ENCODE measurements at places on chromosomes 11 and 22.

DNA sequence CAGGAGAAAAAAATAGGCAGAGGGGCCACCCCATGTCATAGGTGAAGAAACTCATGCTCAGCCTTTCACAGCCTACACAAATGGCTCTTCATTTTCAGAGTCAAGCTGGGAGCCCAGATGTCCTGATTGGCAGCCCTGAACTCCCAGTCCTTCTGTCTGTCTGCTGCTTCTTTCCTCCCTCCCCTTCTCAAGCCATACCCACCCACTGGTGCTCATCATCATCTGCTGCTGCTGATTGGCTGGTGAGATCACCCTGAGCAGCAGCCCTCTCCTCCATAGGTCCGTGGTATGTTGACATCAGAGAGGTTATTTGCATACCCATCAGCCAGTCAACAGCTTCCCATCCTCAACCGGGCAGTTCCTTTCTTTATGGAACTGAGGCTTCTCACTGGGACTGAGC is 46.1 kb upstream of the PRDM11 start:
- DNase-seq, result peak; percentile 39

DNA sequence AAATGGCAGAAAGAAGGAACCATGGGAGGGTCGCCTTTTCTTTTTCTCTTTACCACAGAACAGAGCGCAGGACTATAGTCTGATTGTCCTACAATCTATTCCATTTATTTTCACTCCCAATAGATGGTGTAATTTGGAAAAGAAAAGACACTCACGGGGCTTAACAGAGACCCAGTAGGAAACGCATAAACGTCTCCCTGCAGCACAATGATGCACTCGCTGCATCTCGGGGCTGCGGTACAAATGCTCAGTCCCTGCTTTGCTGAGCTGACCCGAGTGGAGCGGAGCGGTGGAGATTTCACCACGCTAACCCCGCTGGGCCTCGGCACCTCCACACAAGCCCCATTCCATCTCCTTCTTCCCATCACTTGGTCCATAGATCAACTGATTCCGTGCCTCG is 1.5 kb downstream of the FEZ1 start:
- DNase-seq, result no peak

DNA sequence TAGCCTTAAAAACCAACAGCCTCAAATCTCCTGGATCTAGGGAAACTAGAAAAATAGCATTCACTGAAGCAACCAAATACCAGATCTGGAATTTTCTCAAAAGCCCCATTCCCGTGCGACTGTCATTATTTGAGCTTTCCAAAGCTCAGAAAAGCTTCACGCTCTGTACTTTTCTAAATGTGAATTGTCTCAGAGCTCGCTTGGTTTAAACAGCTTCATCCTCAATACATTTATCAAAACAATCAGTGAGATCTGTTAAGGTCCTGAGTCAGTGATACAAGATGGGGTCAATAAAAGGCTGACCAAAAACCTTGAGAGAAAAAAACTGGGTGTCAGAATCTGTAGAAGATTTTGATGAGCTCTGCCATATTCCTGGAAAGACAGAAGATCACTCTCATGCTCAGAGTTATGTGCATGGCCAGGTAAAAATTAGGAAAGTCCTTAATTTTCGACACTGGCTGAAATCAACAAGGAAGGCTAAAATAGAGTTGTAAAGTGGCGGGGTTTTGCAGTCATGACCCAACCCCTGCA is 60.2 kb upstream of the VPREB1 start:
- DNase-seq, result no peak

- peak; percentile 77 for DNase-seq
Observed at GRCh38 chr22:46829941-46830715, 67.7 kb downstream of the TBC1D22A start.

- DNase-seq, result no peak
Observed at GRCh38 chr22:23845265-23846080, 6.7 kb upstream of the DERL3 start.

DNA sequence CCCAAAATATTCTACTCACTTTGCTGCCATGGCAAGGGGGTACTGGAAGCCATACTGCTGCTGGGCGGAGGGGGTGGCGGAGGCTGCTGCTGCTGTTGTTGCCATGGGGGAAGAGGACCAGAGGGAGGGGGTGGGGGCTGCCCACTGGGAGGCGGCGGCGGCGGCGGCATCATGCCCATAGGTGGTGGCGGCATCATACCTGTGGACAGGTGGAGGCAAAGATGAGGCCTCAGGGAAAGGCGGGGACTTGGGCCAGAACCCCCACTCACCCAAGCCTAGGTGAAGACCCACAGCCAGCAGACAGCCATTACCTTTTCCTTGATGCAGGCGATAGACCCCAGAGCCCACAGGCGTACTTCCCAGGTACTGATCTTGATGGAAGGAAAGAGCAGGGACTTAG is 7.1 kb upstream of the PYGM start:
- DNase-seq, result no peak

DNA sequence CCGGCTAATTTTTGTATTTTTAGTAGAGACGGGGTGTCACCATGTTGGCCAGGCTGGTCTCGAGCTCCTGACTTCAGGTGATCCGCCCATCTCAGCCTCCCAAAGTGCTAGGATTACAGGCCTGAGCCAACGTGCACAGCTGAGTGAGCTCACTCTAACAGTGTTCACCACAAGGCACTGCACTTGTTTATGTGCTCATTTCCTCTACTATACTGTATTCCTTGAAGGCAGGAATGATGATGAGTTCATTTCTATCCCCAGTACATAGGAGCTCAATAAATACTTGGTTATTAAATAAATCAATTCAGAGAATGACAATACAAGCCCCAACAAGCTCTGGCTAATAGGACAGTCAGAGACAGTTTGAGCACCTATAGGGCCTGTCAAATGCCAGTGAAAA is 29.1 kb downstream of the ALG8 start:
- no peak for DNase-seq

DNA sequence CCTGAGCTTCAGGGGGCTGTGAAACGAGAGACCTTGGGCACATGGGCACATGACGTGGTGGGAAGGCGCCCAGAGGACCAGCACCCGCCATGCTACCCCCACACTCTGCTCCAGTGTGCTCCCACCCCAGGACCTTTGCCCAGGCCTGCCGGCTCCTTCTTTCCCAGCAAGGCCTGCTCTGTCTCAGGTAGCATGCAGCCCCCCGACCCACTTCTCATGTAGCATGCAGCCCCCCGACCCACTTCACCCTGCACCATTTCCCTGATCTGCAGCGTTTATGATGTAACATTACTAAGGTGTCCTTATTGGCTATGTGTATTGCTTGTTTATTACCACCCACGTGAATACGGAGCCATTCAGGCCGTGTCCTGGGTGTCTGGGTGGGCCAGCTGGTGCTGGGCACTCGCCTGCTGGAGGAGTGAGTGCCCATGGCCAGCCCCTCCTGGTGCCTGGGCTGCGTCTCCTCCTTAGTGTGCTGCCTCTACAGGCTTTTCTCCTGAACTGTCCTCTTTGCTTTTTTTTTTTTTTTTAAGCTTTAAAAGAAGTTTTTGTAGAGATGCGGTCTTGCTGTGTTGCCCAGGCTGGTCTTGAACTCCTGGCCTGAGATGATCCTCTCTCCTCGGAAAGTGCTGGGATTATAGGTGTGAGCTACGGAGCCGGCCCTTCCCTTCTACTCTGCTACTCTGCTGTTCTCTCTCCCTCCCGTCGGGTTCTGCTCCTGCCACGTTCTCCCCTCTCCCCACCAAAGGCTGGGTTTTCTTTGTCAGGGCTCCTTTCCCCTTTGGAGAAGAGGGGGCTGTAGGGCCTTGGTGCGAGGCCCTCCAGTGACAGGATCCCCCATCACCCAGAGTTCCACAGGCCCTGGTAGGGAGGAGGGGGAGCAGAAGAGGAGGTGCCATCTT is 29.4 kb downstream of the LRP5 start:
- no peak for DNase-seq

DNA sequence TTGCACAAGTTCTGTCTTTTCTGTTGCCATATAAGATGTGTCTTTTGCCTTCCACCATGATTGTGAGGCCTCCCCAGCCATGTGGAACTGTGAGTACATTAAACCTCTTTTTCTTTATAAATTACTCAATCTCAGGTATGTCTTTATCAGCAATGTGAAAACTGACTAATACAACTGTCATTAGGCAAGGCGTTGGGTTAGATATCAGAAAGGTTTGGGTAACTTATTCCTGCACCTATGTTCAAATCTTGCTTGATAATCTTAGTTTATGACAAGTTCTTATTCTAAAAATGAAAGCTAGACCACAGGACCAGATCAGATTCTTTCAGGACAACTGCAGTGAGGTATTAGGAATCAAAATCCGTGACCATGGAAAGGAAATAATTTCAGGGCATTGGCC is 160.6 kb upstream of the BDNF start:
- no peak for DNase-seq

DNA sequence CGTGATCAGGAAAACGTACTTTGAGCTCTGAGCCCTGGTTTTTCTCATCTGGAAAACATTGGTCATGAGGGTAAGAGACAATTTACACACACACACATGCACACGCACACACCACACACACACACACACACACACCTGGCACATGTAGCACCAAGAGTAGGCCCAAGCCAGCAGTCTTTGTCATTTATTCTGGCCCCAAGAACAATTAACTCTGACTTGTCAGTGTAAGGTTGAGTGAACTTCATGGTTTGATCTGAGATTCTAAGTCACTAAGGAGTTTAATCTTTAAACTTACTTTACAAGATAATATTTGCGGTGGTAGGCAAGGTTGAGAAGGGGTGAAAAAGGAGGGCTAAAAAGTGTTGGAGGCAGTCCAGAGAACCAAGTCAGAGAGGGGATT is 44.1 kb downstream of the MMP20 start:
- DNase-seq, result no peak

DNA sequence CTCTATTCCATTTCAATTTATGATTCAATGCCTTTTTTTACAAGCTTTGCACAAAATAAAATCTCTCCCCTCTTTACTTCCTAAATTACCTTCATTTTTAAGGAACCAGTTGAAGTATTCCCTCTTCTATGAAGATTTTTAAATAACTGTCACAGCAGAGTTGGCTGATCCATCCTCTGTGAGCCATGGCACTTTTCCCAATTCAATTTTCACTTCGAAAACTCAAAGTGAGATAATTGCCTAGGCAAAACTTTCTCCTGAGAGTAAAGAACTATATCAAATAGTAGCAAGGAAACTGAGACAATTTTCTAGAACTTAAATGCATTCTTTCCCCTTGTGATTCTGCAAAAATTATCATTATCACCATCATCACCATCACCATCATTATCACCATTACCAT is 259.9 kb upstream of the ARHGAP20 start:
- DNase-seq, result no peak

DNA sequence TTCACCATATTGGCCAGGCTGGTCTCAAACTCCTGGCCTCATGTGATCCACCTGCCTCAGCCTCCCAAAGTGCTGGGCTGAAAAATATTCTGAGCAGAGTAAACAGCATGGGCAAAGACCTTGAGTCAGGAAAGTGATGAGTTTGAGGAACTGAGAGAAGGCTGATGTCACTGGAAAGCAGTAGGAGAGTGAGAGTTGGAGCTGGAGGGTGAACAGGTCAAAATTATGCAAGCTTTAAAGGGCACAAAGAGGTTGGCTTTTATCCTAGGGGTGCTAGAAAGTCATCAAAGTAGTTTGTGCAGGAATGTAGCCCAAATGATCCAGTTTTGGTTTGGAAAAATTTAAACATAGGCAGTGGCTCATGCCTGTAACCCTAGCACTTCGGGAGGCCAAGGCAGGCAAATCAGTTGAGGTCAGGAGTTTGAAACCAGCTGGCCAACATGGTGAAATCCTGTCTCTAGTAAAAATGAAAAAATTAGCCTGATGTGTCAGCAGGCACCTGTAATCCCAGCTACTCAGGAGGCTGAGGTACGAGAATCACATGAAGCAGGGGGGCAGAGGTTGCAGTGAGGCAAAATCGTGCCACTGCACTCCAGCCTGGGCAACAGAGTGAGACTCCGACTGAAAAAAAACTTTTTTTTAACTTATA is 44.7 kb upstream of the CXCR5 start:
- peak; percentile 80 for DNase-seq

- peak; percentile 65 for DNase-seq
Observed at GRCh38 chr22:29313126-29313575, 2.3 kb downstream of the RASL10A start.

GRCh38 chr11:115808351-115808940 is 304.2 kb upstream of the CADM1 start:
- no peak for DNase-seq

- no peak for DNase-seq
Observed at GRCh38 chr11:8707541-8708191, 25.1 kb downstream of the RPL27A start.

- no peak for DNase-seq
Observed at GRCh38 chr11:61574611-61575010, 6.3 kb downstream of the SYT7 start.

GRCh38 chr11:60080535-60080934 is 7.9 kb upstream of the MS4A2 start:
- DNase-seq, result peak; percentile 10

GRCh38 chr11:127445476-127445875 is 444.9 kb upstream of the KIRREL3 start:
- DNase-seq, result no peak

DNA sequence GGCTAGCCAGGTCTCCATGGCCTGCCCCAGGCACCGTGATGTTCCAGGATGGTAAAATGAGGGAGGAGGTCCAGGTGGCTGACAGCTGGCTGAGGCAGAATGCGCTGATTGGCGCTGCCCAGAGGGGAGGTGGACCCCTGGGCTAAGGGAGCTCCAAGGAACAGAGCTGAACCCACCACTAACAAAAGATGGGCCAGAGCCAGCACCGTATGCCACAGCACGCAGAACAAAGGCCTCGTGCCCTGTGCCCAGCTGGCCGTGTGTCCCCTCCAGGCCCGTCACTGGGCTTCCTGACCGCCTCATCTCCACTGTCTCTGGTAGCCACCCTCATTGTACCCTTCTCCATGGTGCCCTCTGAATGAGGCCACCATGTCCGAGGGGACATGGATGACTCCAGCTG is 19.6 kb upstream of the PRODH start:
- DNase-seq, result no peak

GRCh38 chr11:76690736-76691135 is 20.2 kb upstream of the LRRC32 start:
- DNase-seq, result peak; percentile 94

- DNase-seq, result no peak
Observed at GRCh38 chr11:73412308-73412707, 36.1 kb downstream of the RELT start.

DNA sequence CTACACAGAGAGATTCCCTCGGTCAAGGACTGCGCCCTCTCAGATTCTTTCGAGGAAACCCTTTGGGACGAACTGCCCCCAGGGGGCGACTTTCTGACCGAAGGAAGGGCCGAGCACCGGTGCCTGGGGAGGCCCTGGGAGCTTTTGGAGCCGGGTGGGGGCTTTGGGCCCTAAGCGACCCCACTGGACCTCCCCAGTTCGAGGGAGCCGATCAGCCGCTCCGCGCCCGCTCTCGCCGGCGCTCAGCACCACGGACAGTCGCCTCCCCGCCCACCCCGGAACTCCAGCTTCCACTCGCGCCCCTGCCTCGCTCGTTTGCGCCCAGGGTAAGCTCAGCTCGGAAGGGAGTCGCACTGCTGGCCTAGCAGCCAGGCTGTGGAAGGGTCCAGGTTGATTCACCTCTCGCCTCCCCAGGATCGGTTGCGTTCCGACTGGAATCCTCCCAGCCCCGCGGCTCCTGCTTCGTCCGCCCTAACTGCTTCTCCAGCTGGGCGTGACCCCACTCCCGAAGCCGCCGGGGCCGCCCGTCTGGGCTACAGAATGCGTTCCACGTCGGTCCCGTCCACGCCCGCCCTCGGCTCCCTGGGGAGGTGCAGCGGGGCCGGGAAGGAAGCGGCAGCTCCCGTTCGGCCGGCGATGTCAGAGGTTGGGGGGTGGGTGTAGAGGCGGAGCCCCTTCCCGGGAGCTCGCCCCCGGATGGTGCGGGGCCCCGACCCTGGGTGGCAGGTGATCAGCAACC is 428 bp downstream of the SCN3B start:
- peak; percentile 4 for DNase-seq

- no peak for DNase-seq
Observed at GRCh38 chr11:125262194-125262829, 97.8 kb downstream of the PKNOX2 start.

GRCh38 chr11:4049006-4049405 is 45.6 kb upstream of the RRM1 start:
- DNase-seq, result peak; percentile 85

All from inflammatory macrophage (primary cell).